ENCODE measurements at places on chromosomes 4 and X.

DNA sequence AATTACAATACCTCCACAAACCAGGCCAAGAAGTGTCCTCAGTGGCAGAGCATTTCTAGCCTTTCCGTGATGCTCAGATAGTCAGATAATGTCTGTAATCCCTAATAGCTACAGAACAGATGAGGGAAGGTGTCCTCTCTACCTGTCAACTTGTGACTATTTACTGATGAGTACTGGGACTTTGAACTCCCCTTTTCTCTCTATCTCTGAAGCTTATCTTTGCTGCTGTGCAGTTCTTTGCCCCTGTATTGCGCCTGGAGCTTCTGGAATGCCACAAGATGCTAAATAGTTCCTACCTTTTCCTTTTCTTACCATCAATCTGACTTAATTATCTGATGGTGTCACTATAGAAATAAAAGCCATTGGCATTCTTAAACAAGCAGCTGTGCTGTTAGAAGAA, 30.5 kb downstream of the FGF2 start:
- DNase-seq, result no peak

GRCh38 chrX:76127341-76127740, 45.5 kb upstream of the PBDC1 start:
- no peak for DNase-seq

- DNase-seq, result no peak
Observed at GRCh38 chr4:27524224-27524623, 663.6 kb downstream of the STIM2 start.

DNA sequence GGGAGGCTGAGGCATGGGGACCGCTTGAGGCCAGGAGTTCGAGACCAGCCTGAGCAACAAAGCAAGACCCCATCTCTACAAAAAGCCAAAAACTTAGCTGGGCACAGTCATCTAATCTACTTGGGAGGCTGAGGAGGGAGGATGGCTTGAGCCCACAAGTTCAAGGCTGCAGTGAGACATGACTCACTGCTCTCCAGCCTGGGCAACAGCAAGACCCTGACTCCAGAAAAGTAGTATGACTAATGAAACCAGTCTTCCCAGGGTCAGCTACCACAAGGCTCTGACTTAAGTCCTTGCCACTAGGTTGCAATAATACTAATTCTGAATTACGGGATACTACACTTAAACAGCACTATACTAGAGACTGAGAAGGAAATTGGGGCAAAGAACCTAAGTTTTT, 33.1 kb downstream of the ERVMER34-1 start:
- no peak for DNase-seq

DNA sequence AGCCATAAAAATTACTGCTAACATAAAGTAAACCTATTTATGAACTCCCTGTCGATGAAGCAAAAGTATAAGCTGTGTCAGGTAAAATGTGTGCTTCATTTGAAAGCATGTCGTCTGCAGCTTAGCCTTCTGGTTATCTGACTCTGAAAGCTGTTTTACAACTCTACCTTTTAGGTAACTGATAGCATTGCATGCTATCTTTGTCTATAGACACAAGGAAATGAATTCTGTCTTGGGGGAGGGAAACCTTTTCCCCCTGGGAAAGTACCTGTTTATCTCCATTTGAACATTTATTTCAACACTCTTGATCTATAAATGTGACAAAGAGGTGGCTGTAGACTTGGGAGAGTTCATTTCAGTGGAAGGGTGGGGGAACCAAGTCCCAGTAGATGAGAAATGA, 51.4 kb downstream of the RAB40A start:
- DNase-seq, result no peak
